ENCODE measurements at places on chromosomes 5 and 9.

DNA sequence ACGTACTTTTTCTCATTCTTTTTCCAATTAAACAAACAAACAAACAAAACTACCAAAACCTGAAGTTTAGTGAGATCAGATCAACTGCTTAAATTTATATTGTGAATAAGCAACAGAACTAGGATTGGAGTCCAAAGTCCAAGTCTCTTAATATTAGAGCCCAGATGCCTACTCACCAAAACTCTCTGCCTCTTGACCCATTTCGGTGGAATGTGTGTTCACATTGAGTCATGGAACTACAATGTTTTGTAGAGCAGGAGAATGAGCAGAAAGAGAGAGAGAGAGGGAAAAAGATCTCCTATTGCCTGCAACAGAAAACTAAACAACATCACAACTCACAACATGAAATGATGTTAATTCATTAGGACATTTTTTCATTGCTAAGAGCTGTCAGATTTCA is 751.1 kb downstream of the TLR4 start:
- DNase-seq = no peak

- DNase-seq = no peak
Observed at GRCh38 chr5:120794121-120794520, 330.0 kb downstream of the PRR16 start.

DNA sequence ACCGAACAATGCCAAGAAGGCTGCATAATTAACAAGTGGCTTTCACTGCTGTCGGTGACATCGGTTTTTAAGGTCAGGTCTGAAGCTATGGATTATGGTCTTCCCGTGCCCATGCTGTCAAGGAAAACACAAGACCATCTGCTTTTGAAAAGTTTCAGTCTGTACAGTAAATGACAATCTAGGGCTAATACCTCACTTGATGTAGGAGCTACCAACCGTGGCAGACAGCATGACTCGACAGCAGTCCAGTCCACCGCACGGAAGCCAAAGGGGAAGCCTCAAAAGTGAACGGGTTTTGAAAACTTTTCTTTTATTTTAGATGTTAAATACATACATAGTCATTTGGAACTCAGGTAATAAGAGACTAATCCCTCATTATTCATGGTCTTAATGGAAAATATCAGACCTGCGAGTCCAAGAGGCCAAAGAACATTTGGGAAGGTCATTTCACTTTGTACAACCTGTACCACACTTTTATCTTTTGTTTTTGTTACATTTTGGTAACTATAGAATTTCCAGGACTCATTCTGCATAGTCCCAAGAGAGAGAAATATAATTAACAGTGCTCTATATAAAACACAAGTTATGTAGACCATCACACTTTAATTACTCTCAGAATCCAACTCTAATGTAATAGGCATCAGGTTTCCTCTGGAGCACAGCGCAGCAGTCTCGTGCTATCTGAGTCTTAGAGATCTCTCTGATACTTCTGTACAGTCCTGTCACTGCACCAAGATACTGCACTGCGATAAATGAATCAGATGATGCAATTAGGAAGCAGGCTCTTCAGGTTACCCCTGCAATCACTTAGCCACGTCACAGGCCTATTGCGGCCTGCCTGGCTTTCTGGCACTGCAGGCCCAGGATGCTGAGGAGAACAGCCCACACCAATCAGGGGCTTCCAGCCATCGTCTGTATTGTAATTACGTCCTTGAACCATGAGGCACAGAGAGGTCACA is 184.9 kb downstream of the FANCC start:
- DNase-seq = no peak

- DNase-seq = no peak
Observed at GRCh38 chr5:72185496-72186329, 78.4 kb downstream of the MAP1B start.

GRCh38 chr5:151602806-151603205 is 11.7 kb upstream of the FAT2 start:
- DNase-seq = no peak

DNA sequence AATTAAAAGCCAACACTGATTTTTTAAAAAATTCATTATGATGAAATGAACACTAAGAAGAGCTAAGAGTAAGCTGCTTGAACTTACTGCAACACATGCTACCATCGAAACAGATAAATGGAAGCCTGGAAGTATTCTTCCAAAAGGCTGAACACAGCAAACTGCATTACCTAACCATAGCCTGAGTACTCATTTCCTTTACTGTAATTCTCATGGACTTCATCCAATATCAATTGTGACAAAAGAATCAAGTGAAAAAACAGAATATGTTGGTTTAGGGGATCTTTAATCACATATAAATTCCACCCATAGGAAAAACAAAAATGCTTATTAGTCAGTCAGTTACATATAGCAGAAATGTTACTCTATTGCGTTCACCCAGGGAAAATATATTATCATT is 68.5 kb downstream of the DROSHA start:
- no peak for DNase-seq

GRCh38 chr9:32709871-32710270 is 73.5 kb upstream of the TMEM215 start:
- DNase-seq = no peak
